Activated CD4-positive, alpha-beta memory T cell treated with anti-CD3 and anti-CD28 coated beads, Interleukin-2, amount 10 ng/mL, durations not matched to agents 7 days and 5 days (primary cell): ENCODE measurements at places on chromosomes 7 and 10. TPM values are rescaled to one million over a fixed set of nuclear protein-coding genes. Genes with fewer than 3 reads are reported as not detected.

GATA3 gene
- 112 TPM for total RNA-seq

DLG5 gene
- 9.6 TPM for total RNA-seq

- H3K36me3 ChIP-seq: no peaks in the 10 kb centered on the region
- no peak overlapping the region for H3K4me3 ChIP-seq
- H3K27ac ChIP-seq: no peak overlapping the region
- no peaks in the 10 kb centered on the region for H3K4me1 ChIP-seq
- peaks cover 17% of the 10 kb centered on the region for H3K27me3 ChIP-seq
- no peak for DNase-seq
Observed at GRCh38 chr10:14146501-14146900, 184.2 kb downstream of the FRMD4A start.

GRCh38 chr7:98556288-98556687, 60.8 kb upstream of the NPTX2 start:
- H3K4me3 ChIP-seq: no peak overlapping the region
- no peaks in the 10 kb centered on the region for H3K36me3 ChIP-seq
- H3K27ac ChIP-seq: no peak overlapping the region
- no peaks in the 10 kb centered on the region for H3K4me1 ChIP-seq
- H3K27me3 ChIP-seq: no peaks in the 10 kb centered on the region
- no peak for DNase-seq

DNA sequence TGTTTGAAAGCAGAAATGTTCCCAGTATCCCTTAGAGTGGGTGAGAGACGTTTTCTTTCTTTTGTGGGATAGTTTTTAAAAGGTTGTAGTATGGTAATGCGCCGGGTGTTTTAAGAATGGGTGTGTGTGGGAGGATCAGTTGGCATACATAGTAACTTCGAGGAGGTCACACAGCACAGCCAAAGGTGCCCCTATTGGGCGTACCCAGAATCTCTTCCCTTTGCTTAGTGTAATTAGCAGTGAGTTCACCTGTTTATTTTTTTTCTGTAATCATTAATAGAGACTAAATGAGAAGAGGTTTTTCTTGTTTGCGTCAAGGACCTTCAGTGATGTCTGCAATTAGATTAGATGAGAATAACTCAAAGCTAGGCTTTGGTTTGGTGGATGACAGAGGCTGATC, 1.5 kb downstream of the PLEKHA8 start:
- no peak for DNase-seq
- no peak overlapping the region for H3K27ac ChIP-seq
- H3K4me3 ChIP-seq: peak overlapping the region; percentile 82
- H3K27me3 ChIP-seq: no peaks in the 10 kb centered on the region
- no peaks in the 10 kb centered on the region for H3K36me3 ChIP-seq

DNA sequence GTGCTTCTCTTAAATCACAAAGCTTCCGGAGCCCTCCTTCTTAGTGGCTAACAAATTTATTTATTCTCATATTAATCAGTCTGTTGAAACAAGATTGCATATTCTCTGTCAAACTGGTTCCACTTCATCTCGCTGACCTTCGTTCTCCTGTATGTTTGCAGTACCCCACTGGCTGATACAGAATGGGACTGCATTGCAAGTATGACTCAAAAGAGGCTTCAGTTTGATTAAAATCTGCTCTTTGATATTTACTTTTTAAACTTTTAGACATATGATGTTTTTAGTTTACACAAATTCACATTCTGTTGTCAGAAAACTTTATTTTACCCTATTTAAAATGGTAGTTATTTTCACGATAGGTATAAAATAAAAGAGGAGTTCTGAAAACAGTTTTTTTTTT, 14.3 kb upstream of the ARHGAP12 start:
- H3K4me1 ChIP-seq: peaks cover 12% of the 10 kb centered on the region
- H3K27me3 ChIP-seq: peaks cover 3% of the 10 kb centered on the region
- no peak for DNase-seq
- no peaks in the 10 kb centered on the region for H3K36me3 ChIP-seq
- no peak overlapping the region for H3K27ac ChIP-seq

GRCh38 chr10:42638821-42639270, 476 bp upstream of the ZNF33B start:
- H3K36me3 ChIP-seq: peaks cover 32% of the 10 kb centered on the region
- no peak for DNase-seq
- peak overlapping the region; percentile 99 for H3K27ac ChIP-seq
- H3K4me3 ChIP-seq: peak overlapping the region; percentile 97

GRCh38 chr10:29555746-29556481, 78.9 kb downstream of the SVIL start:
- no peak overlapping the region for H3K27ac ChIP-seq
- H3K4me1 ChIP-seq: peaks cover 23% of the 10 kb centered on the region
- H3K4me3 ChIP-seq: no peak overlapping the region
- no peak for DNase-seq
- peaks cover 3% of the 10 kb centered on the region for H3K36me3 ChIP-seq

GRCh38 chr7:130923930-130924329, 189.9 kb upstream of the KLF14 start:
- H3K27me3 ChIP-seq: no peaks in the 10 kb centered on the region
- H3K4me3 ChIP-seq: no peak overlapping the region
- H3K27ac ChIP-seq: peak overlapping the region; percentile 42
- H3K4me1 ChIP-seq: peaks cover 95% of the 10 kb centered on the region
- no peak for DNase-seq
- peaks cover 80% of the 10 kb centered on the region for H3K36me3 ChIP-seq

DNA sequence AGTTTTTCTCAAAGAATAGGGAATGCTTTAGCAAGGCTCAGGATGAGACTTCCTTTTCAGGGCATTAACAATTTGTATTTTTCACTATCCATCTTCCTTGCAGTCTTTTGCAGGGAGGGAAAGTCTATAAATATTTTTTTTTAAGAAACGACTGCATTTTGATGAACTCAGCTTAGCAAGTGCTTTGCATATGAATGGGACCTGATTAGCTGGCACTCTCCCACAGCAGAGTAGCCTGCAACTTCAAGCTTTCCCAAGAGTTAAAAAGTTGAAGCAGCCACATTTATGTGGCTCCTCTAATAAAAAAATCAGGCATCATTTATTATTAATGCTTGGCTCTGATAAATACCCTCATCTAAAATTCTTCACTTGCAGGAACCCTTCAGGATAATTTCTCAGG, 134.0 kb downstream of the GRID1 start:
- no peak overlapping the region for H3K27ac ChIP-seq
- no peak overlapping the region for H3K4me3 ChIP-seq
- no peak for DNase-seq
- no peaks in the 10 kb centered on the region for H3K36me3 ChIP-seq
- no peaks in the 10 kb centered on the region for H3K27me3 ChIP-seq

DNA sequence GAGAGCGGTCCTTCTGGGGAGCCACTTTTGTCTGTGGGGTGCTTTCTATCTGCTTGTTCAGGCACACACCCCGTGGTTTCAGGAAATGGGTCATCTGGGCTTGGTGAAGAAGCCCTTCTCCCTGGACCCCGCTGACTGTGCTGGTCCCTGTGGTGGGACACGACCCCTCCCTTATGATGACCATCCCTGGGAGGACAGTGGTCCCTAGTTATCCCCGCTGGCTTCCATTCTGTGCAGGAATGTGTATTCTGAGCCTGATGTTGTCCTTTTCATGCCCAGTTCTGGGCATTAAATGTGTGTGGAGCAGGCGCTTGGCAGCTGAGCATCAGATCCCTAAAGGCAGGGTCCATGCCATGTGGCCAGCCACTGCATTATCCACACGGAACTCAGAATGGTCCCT, 71.6 kb downstream of the TCERG1L start:
- H3K27ac ChIP-seq: no peak overlapping the region
- no peaks in the 10 kb centered on the region for H3K4me1 ChIP-seq
- no peaks in the 10 kb centered on the region for H3K36me3 ChIP-seq
- no peak for DNase-seq
- H3K27me3 ChIP-seq: no peaks in the 10 kb centered on the region
- H3K4me3 ChIP-seq: no peak overlapping the region

GRCh38 chr10:105840288-105840770, 1199.2 kb downstream of the SORCS3 start:
- H3K27ac ChIP-seq: no peak overlapping the region
- H3K4me1 ChIP-seq: peaks cover 3% of the 10 kb centered on the region
- H3K27me3 ChIP-seq: no peaks in the 10 kb centered on the region
- no peak for DNase-seq
- no peak overlapping the region for H3K4me3 ChIP-seq
- no peaks in the 10 kb centered on the region for H3K36me3 ChIP-seq

GRCh38 chr7:30816645-30817370, 45.6 kb downstream of the MINDY4 start:
- H3K4me3 ChIP-seq: no peak overlapping the region
- H3K36me3 ChIP-seq: no peaks in the 10 kb centered on the region
- H3K4me1 ChIP-seq: no peaks in the 10 kb centered on the region

DNA sequence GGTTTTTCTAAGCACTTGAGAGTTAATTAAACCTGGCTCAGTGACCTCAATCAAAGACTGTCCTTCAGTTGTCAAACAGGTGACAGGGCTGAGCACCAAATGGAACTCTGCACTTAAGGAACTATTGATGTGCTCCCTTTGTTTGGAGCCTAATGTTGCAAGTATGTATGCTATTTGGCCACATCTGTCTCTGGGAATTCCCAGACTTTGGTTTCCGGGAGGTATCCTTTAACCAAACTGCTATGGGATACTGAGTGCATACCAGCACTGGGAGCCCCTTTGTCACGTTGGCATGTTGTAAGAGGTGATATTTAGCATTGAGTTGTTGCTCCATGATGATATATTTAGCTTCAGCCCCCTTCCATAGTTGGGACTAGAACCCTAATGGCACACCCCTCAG, 25.2 kb downstream of the ASZ1 start:
- H3K4me1 ChIP-seq: no peaks in the 10 kb centered on the region
- no peak overlapping the region for H3K4me3 ChIP-seq
- no peaks in the 10 kb centered on the region for H3K36me3 ChIP-seq
- H3K27me3 ChIP-seq: no peaks in the 10 kb centered on the region
